Myocyte (in vitro differentiated cells): ENCODE measurements at places on chromosomes 2 and 18. TPM values are rescaled to one million over a fixed set of nuclear protein-coding genes. Genes with fewer than 3 reads are reported as not detected.

GRCh38 chr2:69816923-69817542 is 12.4 kb upstream of the GMCL1 start:
- peak; percentile 85 for DNase-seq

DNA sequence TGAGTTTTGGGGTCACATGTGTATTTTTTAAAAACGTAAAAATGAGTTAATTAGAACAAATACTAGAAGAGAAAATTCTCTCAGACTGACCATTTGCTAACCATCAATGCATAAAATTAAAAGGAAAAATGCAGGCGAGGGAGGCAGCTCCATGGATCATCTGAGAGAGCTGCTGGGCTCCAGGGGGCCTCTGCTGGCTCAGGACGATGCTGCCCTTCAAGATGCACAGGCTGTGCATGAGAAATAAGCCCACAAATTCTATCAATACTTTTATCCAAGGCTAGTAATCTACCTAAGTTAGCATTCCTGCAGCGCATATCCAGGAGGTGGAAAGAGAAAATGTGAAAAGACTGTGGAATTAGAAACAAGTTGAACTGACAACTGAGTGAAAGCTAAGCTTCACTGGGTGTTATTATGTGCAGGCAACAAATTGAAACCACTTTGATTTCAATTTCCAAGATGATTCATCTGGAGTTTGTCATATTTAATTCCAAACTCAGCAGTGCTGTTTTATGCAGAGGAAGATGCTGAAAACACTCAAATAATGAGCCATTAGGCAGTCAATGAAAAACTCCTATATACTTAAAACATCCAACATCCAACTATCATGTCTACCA is 261.1 kb downstream of the NBAS start:
- no peak for DNase-seq

GRCh38 chr2:121220995-121221394 is 64.0 kb downstream of the TFCP2L1 start:
- no peak for DNase-seq

- no peak for DNase-seq
Observed at GRCh38 chr2:141728142-141728541, 402.7 kb downstream of the LRP1B start.

DNA sequence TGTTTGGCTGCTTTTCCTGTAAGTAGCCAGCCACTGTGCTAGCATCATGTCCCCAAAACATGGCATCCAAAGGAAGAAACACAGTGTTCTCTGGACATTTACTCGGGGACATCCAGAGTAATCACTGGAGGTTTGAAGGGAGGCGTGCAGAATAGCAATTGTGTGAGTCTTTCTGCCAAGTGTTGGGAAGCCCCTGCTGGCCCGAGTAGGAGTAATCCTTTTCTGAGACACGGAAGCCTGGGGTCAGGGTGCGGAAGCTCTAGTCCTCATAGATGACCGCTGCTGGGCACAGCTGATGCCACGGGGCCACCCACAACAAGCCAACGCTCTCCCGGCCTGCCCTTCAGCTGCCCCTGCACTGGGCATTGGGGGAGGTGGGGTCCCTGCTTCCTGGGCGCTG is 24.8 kb upstream of the HDAC4 start:
- peak; percentile 68 for DNase-seq

DNA sequence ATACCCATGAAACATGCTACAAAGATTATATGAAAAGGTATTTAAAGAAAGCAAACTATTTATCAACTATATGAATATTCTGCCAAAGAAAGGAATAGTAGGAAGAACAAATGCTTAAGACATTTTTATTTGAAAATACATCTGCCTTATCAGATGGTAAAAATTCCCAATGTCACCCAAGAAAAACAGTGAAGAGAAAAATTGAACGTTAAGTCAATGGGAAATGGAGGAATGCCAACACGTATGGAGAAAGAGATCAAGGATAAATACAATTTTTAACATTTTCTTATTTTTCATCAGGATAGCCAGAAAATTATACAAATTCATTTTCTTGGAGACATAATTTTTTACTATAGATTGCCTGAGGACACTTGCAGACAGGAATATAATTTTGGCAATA is 394.2 kb downstream of the ZEB2 start:
- no peak for DNase-seq

DNA sequence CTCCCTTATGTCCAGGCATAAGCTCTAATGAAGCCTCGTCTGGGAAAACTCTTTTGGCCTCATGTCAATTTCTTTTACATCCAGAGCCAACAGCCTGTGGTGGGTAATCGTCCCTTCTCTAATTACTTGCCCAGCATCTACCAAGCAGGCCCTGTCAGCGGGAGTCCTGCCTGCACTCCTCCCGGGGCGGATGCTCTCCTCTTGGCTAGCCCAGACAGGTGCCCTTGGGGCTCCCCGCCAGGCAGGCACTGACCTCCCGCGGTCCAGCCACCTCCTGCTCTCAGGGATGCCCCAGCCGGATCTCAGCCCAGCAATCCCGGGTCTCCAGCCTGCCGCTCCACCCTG is 74.2 kb downstream of the NCAPH start:
- DNase-seq = peak; percentile 26

DNA sequence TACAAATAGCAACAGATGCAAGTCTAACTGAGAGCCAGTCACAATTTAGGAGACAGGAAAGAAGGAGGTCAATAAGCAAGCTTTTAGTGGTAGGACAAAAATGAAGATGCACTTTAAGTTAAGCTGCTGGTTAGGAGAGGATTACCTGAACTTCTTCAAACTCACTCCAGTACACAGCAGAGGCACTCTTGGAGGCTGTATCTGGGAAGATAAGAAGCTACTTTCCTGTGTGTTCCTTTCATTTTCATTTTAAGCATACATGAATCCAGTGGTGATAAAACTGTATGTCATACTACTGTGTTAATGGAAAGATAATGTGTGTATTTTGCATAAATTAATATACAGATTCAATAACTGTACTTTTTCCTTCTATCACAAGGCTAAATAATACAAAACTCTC is 49.6 kb downstream of the HYCC2 start:
- DNase-seq = no peak

GRCh38 chr2:132871831-132872230 is 201.8 kb upstream of the LYPD1 start:
- peak; percentile 59 for DNase-seq

GRCh38 chr18:49021433-49022129 is 70.8 kb upstream of the SMAD7 start:
- no peak for DNase-seq

- no peak for DNase-seq
Observed at GRCh38 chr2:77005522-77005921, 516.7 kb downstream of the LRRTM4 start.

DNA sequence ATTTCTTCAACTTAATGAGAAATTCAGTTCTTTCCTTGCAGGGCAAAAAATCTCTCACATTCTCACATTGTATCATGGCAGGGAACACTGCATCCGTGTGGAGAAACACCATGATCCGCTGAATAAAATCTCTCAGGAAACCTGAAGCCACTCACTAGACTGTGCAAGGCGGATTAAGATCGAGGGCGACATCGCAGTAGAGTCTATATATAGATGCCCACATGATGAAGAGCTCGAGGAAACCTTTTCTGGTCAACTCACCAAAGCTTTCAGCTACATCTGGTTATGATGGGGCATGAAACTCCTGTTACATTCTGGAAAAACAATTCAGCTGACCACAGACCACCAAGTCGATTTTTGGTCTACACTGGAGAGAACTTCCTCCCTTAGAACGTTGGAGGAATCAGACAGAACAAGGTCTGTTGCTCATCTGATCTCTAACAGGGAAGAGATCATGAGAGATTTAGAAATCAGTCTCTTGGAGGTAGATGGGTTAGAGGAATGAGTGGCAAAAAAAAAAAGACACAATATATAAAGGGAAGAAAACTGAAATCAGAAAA is 162.9 kb upstream of the ZNF516 start:
- no peak for DNase-seq

DNA sequence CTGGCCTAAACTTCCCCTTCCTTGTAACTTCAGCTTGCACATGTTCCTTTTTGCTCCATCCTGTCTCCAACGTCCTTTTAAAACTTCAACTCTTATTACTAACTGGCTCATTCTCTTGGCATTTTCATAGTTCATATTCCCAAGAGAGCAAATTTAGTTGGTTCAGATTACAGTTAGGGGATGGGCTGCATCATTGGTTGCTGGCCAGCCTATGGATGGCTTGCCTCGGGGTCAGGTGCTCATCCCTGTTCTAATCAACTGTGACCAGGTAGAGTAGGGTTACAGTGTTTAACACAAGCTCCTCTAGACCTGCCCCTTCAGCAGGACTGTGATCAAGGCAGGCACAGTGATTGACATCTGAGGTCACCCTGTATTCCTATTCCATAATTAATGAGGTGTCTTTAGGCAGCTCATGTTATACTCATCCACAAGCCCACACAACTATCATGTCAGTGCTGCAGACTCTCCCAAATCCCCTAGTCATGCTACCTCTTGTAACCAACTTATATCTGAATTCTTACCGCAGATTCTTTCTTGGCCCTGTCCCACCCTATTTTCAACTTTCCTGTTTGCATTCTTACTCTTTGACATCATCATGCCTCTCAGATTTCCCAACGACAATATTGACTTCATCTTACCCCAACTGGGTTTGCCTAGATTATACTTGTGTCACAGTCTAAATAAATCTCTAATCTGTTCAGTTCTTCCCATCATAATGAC is 293.3 kb downstream of the MTX2 start:
- peak; percentile 26 for DNase-seq

Gene DHRS9
- not detected in 2 replicates for total RNA-seq

Gene PTCD3
- 113 and 147 TPM in 2 replicates for total RNA-seq

Gene LIMS4
- total RNA-seq = 22.6 and 29.9 TPM in 2 replicates

Gene REG1B
- not detected in 2 replicates for total RNA-seq
